ENCODE measurements at places on chromosomes 4 and X.
A peak's percentile ranks its signal among the peaks of the same experiment; 100 is the strongest.

DNA sequence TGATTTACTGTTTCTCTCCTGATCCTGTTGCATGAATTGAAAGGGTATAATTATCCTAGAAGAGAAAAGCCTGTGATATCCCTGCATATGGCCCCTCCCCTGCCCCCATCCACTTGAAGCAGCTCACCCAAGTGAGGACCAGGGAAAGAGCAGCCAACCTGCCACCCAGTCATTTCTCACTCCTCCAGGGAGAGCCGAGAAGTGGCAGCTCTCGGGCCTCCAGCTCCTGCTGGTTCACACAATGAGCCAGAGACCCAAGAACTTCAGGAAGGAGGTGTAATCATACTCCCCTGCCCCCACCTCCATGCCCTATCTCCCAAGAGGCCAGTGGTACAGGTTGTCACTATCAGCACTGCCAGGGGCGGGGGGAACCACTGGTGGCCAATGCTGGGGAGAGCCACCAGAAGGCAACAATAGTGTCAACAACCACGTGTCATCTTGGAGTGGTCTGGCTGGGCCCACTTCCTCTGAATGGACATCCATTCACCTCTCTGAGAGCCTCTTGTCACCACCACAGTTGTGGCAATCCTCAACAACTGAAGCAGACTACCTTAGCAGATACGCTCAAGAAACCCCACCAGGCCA is 42.9 kb downstream of the APOO start:
- H3K36me3 ChIP-seq, result peaks cover 7% of the 10 kb centered on the region
- H3K27me3 ChIP-seq, result no peaks in the 10 kb centered on the region
- H3K27ac ChIP-seq, result no peak overlapping the region
- no peak for DNase-seq
- no peaks in the 10 kb centered on the region for H3K4me1 ChIP-seq
- no peak overlapping the region for H3K4me3 ChIP-seq

GRCh38 chr4:25446611-25447010 is 69.5 kb downstream of the ANAPC4 start:
- H3K4me1 ChIP-seq, result peaks cover under 1% of the 10 kb centered on the region
- no peaks in the 10 kb centered on the region for H3K36me3 ChIP-seq
- no peak overlapping the region for H3K27ac ChIP-seq
- DNase-seq, result no peak
- H3K4me3 ChIP-seq, result no peak overlapping the region
- H3K27me3 ChIP-seq, result peaks cover 7% of the 10 kb centered on the region

DNA sequence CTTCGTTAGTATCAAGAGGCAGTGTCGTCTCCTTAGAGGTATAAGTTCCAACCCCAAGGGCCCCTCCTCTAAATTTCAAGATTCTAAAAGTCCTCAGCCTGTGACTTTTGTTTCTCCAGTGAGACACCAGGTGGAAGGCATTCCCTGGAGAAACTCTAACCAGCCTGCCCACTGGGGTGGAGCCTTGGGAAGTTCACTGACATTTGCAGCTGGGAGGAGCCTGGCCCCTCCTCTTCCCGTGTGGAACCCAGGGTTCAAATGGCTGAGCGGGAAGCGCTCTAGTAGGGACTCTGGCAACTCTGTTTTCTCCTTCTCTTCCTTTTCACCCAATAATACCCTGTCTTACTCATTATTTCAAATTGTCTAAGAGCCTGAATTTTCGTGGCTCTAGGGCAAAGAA is 325.0 kb downstream of the TLL1 start:
- H3K4me3 ChIP-seq, result no peak overlapping the region
- H3K27ac ChIP-seq, result no peak overlapping the region
- no peak for DNase-seq
- H3K36me3 ChIP-seq, result no peaks in the 10 kb centered on the region
- H3K27me3 ChIP-seq, result no peaks in the 10 kb centered on the region
- no peaks in the 10 kb centered on the region for H3K4me1 ChIP-seq

DNA sequence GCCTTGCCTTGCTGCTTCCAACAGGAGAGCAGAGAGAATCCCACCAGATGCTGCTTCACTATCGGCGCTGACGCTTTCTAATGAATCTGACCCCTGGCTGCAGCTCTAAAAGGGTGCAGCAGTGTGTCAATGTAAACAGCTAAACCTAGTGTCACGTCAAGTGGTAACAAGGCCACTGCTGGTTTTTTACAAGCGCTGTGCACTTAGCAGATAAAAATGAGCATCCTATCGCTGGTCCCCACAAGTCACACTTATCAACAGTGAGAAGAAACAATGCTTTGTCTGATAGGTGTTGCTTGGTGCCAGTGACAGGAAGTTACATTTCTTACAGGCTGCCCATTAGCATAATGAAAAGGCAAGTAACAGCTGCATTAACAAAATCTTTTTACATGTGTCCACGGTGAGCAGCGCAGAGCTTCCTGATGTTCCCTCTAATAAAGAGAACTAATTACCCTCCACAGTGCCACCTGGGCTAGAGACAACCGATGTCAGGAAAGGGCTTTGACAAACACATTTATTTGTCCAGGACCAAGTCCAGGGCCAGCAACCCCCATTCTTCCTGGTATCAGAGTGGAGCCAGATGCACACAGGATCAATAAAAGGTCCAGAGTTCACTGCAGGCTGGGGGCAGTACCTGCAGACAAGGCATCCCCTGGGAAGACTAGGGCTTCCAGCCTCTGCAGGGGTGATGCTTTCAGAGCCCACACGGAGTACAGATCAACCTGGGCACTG is 176.0 kb downstream of the MGST2 start:
- H3K4me3 ChIP-seq, result no peak overlapping the region
- no peak for DNase-seq
- H3K27ac ChIP-seq, result no peak overlapping the region
- no peaks in the 10 kb centered on the region for H3K36me3 ChIP-seq

- H3K27me3 ChIP-seq, result no peaks in the 10 kb centered on the region
- H3K4me1 ChIP-seq, result peaks cover 22% of the 10 kb centered on the region
- no peak for DNase-seq
- H3K36me3 ChIP-seq, result no peaks in the 10 kb centered on the region
- no peak overlapping the region for H3K4me3 ChIP-seq
These were observed 74.3 kb downstream of the RBM47 start for GRCh38 chr4:40555176-40555900.

DNA sequence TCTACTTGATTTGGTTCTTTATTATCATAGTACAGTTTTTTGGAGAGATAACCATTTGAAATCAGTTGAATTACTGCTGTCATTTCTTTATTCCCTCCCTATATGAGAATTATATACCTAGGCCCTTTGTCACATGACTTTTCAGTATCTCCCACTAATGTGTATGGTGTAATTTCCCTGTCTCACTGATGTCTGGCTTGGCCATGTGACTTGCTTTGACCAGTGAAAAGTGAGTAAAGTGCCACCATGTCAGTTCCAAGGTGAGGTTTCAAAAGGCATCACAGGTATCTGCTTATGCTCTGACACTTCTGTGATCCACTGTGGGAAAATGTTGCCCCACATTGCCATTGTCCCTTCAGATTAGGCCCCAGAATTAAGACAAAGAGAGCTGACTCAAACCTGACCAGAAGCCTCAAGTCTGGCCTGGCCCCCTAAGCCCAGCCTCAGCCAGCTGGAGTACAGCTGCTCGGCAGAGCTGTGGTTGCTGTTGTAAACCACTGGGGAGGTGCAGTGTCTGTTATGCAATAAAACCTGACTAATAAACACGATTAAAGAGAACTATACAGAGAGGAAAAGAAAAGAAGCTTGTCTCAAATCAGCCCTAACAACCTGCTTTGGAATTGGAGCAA is 27.5 kb downstream of the SETD7 start:
- peaks cover 49% of the 10 kb centered on the region for H3K36me3 ChIP-seq
- no peak overlapping the region for H3K27ac ChIP-seq
- peaks cover 11% of the 10 kb centered on the region for H3K4me1 ChIP-seq

DNA sequence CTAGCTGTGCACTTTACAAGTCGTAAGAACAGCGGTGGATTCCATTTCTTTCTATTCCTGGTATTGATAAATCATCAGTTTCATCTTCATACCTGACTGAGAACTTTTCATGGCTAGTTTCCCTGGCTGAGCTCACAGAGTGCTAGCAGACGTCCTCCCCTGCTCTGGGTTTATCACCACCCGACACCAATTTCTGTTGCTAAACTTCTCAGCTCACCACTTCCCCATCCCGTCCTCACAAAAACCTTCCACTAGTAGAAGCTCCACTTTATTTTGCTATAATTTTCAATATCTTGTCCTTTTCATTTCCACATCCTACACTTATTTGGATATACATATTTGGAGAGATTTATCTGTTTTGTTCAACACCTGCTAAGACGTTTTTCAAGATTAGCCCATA is 869.4 kb upstream of the FRG1 start:
- DNase-seq, result no peak
- H3K27ac ChIP-seq, result no peak overlapping the region
- H3K36me3 ChIP-seq, result no peaks in the 10 kb centered on the region

DNA sequence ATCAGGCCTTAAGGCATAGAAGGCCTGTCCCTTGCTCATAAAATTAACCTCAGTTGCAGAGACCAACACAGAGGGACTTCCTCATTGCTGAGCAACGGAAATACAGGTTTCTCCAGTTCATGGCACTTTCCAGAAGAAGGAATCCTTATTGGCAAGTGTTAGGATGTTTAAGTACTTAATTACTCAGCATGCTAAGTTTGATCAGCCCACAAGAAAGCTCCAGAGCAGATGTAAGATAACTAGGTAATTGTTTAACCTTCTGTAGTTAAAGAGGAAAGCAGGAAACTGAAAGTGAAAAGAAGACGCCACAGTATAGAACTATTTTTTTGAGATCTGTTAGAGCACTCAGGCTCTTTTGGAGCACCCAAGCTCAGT is 33.5 kb downstream of the SMS start:
- no peaks in the 10 kb centered on the region for H3K27me3 ChIP-seq
- peak overlapping the region; percentile 87 for H3K27ac ChIP-seq
- peak overlapping the region; percentile 61 for H3K4me3 ChIP-seq
- H3K4me1 ChIP-seq, result peaks cover 14% of the 10 kb centered on the region
- DNase-seq, result no peak

GRCh38 chr4:123345935-123346300 is 50.7 kb upstream of the SPRY1 start:
- H3K4me1 ChIP-seq, result no peaks in the 10 kb centered on the region
- H3K36me3 ChIP-seq, result no peaks in the 10 kb centered on the region
- no peak for DNase-seq

- peaks cover 11% of the 10 kb centered on the region for H3K27me3 ChIP-seq
- no peaks in the 10 kb centered on the region for H3K4me1 ChIP-seq
- H3K36me3 ChIP-seq, result no peaks in the 10 kb centered on the region
- DNase-seq, result no peak
- no peak overlapping the region for H3K4me3 ChIP-seq
These were observed 7.5 kb upstream of the FGA start for GRCh38 chr4:154597798-154598774.

DNA sequence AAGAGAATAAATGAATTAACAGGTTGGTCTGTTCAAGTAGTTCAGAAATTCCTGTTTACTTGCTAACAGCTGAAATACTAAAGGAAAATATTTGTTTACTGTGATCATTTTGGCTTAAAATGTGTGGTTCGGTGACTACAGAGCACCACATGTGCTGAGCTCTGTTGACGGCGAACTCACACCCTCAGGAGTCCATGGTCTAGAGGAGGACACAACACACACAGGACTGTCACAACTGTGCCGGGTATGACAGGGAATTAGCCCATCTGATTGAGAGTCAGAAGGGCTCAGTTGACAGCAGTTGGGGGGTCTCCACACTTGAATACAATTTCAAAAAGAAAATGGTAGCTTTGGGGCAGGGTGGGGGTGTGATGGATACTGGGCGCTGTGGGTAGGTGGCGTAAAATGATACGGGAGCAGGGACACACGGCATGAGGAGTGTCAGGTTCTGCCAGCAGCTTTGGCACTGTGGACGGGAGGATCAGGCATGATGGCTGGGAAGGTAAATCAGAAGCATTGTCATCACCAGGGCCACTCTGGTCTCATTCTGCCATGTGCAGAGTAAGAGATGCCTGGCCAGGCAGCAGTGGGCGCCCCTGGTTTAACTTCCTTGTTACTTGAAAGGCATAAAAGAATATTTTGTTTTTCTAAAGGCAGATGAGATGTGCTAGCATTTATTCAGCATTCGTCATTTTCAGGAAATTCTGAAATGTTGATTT is 33.3 kb downstream of the CLDN22 start:
- H3K27me3 ChIP-seq, result peaks cover 4% of the 10 kb centered on the region
- DNase-seq, result no peak
- no peaks in the 10 kb centered on the region for H3K4me1 ChIP-seq
- no peaks in the 10 kb centered on the region for H3K36me3 ChIP-seq
- H3K27ac ChIP-seq, result no peak overlapping the region

GRCh38 chr4:23741681-23742191 is 148.1 kb downstream of the PPARGC1A start:
- no peaks in the 10 kb centered on the region for H3K27me3 ChIP-seq
- H3K36me3 ChIP-seq, result no peaks in the 10 kb centered on the region
- H3K27ac ChIP-seq, result no peak overlapping the region

DNA sequence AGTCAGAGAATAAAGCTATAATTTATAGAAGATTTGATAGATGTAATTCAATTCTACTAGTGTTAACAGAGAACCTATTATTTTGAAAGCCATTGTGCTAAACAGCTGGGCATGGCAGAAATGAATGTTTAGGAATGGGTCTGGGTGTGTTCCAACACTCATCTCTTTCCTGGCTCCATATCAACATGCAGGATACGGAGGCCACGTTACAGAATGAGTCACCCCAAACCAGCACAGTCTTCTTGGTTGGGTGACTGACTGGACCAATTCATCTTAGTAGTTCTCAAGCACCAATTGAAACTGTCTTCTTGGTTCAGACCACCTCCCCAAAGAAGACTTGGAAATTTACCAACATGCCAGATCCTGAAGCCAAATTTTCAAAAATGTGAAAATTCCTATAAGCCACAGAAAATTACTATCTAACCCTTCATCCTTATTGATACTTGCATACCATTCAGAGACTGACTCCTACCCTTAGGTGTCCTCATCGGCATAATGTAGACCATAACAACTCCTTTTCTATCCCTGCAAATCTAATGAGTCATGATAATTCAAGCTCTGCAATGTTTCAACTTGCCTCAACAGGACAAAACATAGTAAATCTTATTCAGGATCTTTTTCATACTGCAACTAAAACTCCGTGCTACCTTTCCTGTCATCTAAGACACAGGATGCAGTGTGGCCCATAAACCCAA is 52.0 kb upstream of the ATOH1 start:
- no peak overlapping the region for H3K27ac ChIP-seq
- no peaks in the 10 kb centered on the region for H3K36me3 ChIP-seq
- H3K4me1 ChIP-seq, result no peaks in the 10 kb centered on the region
- H3K27me3 ChIP-seq, result no peaks in the 10 kb centered on the region
- no peak overlapping the region for H3K4me3 ChIP-seq
- DNase-seq, result no peak

DNA sequence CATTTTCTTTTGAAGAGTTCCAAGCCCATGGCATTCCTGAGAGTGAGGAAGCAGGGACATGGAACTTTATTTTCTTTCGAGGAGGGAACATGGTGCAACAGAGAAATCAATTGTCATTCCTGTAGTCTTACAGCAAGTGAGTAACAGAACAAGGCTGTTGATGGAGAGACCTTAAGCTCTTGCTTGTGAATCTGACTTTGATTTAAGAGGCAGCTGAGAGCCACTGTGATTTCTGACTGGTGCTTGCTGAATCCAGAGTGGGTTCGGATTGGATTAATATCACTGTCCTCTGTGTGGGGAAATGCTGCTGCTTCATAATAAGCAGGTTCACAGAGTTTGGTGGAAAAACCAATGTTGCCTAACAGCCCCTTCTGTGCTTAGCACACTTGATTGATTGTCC is 4.7 kb upstream of the ATP1B4 start:
- DNase-seq, result no peak
- no peak overlapping the region for H3K27ac ChIP-seq
- no peak overlapping the region for H3K4me3 ChIP-seq
- H3K4me1 ChIP-seq, result no peaks in the 10 kb centered on the region
- no peaks in the 10 kb centered on the region for H3K36me3 ChIP-seq
- no peaks in the 10 kb centered on the region for H3K27me3 ChIP-seq

GRCh38 chrX:123731258-123731986 is 1.4 kb downstream of the THOC2 start:
- H3K4me3 ChIP-seq, result peak overlapping the region; percentile 98
- peaks cover 1% of the 10 kb centered on the region for H3K36me3 ChIP-seq
- peaks cover 5% of the 10 kb centered on the region for H3K4me1 ChIP-seq
- DNase-seq, result no peak

All from stimulated activated naive B cell treated with anti-CD40 and anti-IgM and Interleukin-4, amounts not matched to agents 10 μg/mL and 1 μg/mL and 100 μg/mL, for 72 hours (primary cell).